Stimulated activated naive CD8-positive, alpha-beta T cell treated with anti-CD3 and anti-CD28 coated beads, Interleukin-15, Interleukin-2, amounts not matched to agents 100 U/mL and 50 U/mL, for 24 hours (primary cell): ENCODE measurements at places on chromosomes 2 and 18.

- DNase-seq = no peak
Measured at GRCh38 chr2:130252880-130253645, 54.8 kb upstream of the TUBA3E start.

GRCh38 chr2:8324901-8325300 is 357.0 kb upstream of the ID2 start:
- DNase-seq = no peak

- no peak for DNase-seq
Measured at GRCh38 chr2:207483477-207483876, 46.3 kb upstream of the CREB1 start.

- DNase-seq = no peak
Measured at GRCh38 chr2:111227716-111228141, 107.0 kb downstream of the BCL2L11 start.

DNA sequence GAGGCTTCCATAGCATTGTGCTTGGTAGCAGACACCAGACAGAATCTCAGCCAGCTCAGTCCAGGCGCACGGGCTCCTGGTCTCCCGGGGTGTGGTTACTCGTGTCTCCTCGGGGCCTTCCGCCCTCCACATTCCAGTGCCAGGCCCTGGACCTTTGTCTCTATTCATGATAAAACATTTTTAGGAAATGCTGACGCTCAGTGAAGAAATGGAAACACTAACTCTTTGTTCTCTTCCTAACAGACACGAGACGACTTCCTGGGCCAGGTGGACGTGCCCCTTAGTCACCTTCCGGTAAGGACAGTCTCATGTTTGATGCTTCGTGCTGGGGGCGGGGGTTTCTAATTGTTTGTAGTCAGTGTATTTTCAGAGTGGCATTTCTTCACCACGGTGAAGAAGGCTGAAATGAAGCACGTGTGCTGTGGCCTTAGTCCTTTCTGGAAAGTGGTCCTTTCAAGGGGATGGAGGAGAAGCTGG is 271.8 kb downstream of the NEDD4L start:
- DNase-seq = no peak

- peak; percentile 53 for DNase-seq
Measured at GRCh38 chr2:84904717-84905174, 710 bp upstream of the TMSB10 start.

- no peak for DNase-seq
Measured at GRCh38 chr2:65530547-65531320, 98.3 kb upstream of the SPRED2 start.

DNA sequence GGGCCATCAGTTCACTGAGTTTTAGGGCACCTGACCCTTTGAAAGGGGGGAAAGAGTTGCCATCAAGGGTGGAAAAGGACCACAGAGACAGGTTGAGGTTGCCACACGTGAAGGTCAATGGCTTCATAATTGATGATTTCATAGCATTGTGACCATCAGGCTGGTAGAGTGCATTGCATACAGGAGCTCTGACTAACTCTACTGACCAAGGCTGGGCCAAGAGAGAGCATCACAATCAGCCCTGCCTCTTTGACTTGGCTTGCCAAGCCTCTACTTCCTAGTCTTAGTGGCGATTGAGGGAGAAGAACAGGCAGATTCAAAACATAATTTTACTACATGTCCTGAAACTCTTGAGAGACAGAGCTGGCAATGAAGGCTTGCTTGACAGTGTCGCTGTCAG is 5.8 kb upstream of the TNP1 start:
- DNase-seq = no peak

DNA sequence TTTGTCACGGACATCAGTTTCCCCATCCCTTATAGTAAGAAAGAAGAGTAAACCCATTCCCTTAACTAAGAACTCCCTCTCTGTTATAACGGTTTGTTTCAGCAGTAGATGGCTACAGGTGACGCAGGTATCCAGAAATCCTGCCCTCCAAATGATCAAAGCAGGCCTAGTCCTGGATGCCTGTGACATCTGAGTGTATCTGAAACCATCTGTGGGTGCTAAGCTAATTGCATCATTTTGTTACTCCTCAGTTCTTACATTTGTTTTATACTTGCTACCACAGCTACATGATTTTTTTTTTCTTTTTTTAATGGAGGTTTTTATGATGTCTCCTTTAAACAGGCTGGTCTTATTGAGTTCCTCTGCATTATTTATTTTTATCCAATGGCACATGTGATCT is 55.1 kb downstream of the AAK1 start:
- DNase-seq = no peak

DNA sequence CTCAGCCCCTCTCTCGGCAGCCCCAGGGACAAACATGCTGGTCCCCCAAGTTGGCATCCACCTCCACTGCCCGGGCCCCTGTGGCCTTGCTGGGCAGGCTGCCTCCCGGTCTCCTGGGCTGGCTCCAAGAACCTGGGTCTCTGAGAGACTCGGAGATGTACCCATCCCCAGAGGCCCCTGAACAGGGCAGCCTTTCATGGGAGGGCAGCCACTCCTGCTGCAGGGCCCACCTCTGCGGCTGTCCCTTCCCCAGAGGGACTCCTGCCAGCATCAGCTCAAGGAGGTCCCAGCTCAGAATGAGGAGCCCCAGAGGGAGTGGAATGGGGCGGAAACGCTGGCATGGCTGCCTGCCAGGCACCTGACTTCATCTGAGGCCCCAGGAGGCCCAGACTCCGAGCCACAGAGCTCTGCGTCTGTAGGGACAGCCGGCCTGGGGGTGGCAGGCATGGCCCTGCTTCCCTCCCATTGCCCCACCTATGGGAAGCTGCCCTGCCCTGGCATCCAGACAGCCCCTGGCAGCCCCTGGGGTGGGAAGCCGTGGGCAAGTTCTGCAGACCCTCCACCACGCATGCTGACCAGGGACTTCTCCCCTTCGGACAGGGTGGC is 857 bp upstream of the CROCC2 start:
- no peak for DNase-seq

DNA sequence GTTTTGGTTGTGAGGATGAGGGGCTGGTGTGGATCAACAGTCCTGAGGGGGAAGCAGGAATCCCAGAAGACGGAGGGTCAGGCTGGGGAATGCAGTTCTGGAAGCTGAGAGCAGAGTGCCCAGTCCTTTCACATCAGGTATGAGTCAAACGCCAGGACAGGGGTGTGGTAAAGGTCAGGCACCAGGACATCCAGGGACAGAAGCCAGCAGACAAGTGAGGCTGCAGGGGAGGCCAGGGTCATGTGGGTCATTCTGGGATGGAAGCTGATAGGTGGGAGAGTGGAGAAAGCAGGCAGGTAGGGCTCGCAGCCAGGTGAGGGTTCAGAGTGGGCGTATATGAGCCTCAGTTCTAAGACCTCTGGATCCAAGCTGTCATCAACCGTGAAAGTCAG is 12.8 kb upstream of the GNLY start:
- DNase-seq = no peak

- peak; percentile 72 for DNase-seq
Measured at GRCh38 chr2:74440378-74441169, 1.2 kb downstream of the RTKN start.
